Stimulated activated CD8-positive, alpha-beta memory T cell treated with anti-CD3 and anti-CD28 coated beads, Interleukin-15, amount 100 ng/mL, for 4 hours (primary cell): ENCODE measurements at places on chromosomes 4 and X.

GRCh38 chrX:68695206-68695845, 47.9 kb downstream of the STARD8 start:
- DNase-seq = no peak

DNA sequence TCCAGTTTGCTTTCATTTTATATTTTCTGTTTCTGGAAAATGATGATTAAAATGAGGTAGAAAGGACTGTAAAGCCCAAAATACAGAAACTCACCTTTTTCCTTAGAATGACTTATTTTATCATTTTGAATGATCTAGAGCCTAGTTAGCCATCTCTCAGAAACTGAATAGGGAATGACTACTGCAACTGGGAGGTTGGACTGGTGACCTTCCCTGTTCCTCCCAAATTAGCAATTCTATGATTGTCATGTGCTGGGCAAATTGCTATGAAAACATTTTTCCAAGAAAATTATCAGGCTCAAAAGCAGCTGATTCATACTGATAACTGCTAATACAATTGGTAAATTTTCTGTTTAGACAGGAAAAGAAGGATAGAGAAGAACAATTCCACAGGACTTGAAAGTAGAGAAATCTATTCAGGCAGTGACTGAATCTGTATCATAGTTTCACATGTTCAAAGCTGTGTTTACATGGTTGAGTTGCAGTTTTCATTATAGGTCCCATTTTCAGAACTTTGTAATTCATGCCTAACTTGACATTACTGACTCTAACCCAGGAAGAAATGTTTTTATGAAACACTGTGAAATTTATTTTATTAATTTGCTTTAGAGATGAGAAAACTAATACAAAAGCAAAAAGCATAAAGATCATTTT, 43.4 kb upstream of the SEC24B start:
- no peak for DNase-seq

DNA sequence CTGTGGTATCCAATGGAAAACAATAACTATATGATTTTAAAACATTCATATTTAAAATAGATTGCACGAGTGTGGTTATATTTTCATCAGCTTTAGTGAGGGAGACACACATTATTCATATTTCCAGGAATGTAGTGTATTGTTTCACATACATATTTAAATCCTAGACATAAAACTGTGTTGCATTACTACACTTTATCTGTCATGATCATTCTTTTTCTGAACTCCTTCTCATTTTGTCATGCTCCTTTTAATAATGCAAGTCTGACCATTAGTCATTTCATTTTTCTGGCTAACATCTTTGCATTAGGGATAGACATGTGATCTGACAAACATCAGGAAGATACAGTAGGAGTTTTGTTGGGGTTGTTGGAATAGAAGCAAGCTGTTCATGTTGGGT, 1382.7 kb downstream of the PCDH7 start:
- no peak for DNase-seq

GRCh38 chr4:103100691-103101090, 1.1 kb upstream of the BDH2 start:
- no peak for DNase-seq

GRCh38 chrX:3231766-3232165, 114.7 kb downstream of the MXRA5 start:
- no peak for DNase-seq
